ENCODE measurements at places on chromosomes 12 and 14.

DNA sequence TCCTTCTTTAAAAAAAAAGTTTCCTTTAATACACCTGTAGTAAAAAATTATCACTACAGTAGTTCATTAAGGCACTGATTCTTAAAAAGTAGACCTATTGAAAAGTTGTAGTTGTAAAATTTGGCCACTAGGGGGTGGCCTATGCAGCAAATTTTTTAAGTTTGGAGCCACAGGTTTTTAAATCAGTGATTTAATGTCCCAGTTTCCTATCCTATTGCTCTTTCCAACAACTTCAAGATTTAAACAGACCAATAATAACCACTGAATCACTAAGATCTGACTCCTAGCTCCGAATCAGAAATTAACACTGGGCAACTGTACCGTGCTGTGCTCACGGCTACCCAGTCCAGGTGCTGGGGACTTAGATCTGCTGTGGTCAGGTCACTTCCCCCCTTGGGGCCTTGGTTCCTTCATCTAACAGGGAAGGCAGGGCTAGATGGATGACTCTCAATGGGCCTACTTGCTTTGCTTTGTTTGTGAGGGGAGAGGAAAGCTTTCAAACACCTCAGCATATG lies 279.3 kb downstream of the MED13L start:
- peak; percentile 48 for DNase-seq

GRCh38 chr14:21098076-21098891 lies at the start of gene ZNF219:
TSS of gene ZNF219 (minus strand) at chr14:21098655. CDS start at chr14:21093591, 5,064 bp downstream.
- peak; percentile 53 for DNase-seq

- DNase-seq: no peak
These were observed 73.2 kb downstream of the SUSD6 start for GRCh38 chr14:69684461-69685217.

DNA sequence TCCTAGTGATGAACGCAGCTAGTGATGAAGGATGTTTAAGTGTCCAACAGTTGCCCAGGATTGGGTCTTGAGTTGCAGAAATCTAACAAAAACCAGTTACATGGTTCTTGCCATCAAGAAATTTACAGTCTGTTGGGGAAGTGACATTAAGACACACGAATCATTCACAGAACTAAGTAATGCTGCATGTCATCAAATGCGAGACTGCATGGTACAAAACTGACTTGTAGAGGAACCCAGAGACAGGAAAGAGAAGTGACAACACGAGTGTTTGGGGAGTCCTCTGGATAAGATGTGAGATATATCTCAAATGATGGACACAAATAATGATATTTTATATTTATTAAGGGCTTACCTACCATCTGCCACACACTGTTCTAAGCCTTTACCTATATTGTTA lies 6.1 kb upstream of the SYNE3 start:
- DNase-seq: no peak

- no peak for DNase-seq
These were observed 27.1 kb downstream of the ZFYVE21 start for GRCh38 chr14:103742499-103743255.

DNA sequence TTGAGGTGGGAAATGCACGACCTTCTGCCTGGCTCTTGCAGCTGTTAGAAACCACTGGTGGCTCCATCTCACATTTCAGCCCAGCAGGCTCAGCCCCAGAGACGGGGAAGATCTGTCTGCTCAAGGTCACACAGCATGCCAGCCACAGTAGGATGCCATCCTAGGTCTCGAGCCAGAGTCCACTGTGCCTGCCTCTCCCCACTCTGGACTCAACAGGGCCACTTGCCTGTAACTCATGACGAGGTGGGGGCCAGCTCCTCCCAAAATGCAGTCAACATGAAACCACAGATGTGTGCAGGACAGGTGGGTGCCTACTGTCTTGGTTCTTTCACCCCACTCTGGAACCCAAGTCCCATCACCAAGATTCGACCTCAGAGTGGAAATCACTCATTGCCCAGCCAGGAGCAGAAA lies 23.2 kb downstream of the BCL11B start:
- DNase-seq: no peak

- DNase-seq: no peak
These were observed 21.5 kb upstream of the FAM181A start for GRCh38 chr14:93905623-93906022.

DNA sequence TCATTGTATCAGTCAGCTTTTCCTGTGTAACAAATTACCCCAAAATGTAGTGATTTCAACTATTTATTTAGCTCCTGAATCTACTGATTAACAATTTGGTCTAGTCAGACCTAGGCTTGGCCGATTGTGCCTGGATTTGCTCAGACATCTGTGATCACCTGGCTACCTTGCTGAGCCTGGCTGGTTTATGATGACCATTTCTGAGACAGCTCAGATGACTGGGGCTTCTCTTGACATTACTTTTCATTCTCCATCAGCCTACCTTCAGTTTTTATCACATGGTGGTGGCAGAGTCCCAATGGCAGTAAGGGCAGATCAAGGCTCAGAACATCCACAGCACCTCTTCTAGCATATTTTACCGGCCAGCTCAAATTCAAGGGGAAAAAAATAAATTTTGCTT lies 286.3 kb downstream of the BTG1 start:
- DNase-seq: no peak

GRCh38 chr12:58346032-58346632 lies 404.8 kb downstream of the ATP23 start:
- peak; percentile 66 for DNase-seq

Data from M059J (cell line).